Bronchial epithelial cell (primary cell): ENCODE measurements at places on chromosomes 4 and X.

- peak; percentile 58 for DNase-seq
Measured at GRCh38 chr4:76948443-76949275, 893 bp upstream of the SEPTIN11 start.

DNA sequence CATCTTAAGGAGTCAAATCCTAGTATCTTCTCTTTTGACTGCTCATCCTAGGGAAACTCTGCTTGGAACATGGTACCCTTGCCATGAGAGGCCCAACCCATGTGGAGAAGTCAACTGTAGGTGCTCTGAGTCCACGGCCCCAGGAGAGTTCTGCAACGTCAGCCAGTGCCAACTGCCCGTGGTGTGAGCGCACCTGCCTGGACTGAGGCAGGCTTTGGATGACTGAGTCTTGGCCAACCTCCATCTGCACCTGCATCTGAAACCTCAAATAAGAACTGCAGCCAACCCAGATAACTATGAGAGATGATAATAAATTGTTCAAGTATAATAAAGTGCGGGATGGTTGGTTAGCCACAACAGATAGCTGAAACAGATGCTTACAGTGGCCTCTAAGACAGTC is 772.0 kb downstream of the TRIML1 start:
- DNase-seq = no peak

DNA sequence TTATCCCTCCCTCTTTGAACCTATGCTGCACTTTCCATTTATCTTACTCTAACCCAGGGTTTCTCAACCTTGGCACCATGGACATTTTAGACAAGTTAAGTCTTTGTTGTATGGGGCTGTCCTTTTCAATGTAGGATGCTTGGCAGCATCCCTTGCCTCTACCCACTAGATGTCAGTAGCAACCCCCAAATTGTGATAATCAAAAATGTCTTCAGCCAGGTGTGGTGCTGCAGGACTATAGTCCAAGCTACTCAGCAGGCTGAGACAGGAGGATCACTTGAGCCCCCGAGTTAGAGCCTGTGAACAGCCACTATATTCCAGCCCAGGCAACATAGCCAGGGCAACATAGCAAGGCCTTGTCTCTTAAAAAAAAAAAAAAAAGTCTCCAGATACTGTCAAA is 7.0 kb downstream of the LRCH2 start:
- DNase-seq = peak; percentile 36

DNA sequence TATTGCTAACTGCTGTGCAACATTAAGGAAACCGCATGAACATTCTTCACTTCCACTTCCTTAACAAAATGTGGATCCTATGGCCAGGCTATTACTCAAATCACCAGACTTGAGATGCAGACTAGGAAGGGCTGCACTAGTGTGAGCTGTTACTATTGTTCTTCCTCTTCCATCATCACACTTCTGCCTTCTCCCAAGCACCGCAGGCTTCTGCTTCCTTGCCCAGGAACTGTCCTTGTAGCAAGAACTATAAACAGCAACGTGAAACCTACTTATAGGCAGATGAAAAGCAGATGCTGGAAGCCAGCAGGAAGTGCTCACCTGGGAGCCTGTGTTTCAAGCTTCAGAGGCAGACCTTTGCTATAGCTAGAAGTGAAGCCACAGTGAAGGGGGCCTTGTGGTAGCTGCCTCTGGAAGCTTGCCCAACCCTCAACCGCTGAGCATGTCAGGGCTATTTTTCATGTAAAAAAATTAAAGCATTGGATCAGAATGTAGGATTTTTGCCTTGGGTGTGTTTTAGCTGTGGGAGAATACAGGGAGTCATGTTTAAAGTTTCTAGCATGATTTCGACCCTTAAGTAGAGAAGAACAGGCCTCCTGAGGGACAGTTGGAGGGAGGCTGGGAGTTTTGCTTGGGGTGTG is 43.9 kb downstream of the CLNK start:
- no peak for DNase-seq

DNA sequence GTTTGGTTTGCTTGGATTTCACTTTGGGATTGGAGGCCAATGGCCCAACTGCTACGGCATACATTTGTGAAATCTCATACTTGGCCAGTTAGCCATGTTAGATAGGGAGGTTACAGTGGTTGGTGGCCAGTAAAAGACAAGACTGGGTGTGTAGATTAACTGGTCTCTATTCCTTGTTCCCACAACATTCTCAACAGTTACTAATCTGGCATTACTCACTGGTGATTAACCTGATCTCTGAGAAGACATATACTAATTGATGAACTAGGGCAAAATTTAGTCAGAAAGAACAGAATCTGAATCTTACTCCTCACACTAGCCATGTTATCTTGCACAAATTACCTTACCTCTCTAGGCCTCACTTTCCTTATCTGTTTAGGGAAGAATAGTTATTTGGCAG is 33.4 kb downstream of the GATB start:
- DNase-seq = peak; percentile 89

DNA sequence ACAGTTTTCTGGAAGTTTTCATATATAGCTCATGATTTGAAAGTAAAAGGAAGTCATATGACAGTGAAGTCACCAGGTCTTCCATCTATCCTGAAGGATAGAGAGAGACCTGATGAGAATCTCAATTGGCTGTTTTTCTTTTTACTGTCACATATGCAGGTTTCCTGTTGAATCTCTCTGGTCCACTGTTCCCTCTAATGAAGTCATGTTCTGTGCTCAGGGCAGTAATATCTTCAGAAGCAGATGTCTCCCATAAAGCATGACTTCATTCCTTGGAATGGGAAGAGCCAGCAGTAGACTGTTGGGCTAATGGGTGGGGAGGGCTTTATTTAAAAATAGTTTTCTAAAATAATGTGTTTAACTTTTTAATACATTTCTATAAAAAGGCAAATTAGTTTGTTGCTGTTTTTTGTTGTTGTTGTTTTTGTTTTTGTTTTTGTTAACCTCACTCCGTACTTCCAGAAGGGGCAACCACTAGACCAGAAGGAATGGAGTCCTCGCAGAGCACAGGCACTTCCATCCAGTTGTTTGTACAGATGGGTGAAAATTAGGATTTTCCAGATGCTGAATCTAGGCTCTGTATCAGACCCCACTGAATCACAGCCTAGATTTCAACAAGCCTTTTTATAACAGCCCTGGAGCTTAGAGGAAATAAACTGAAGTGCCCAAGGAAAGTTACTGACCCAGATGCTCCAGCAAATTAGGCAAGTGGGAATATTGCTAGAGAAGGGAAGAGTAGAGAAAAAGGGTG is 54.2 kb downstream of the AWAT2 start:
- DNase-seq = no peak

GRCh38 chr4:139816856-139817255 is 151.2 kb downstream of the MGST2 start:
- DNase-seq = no peak

DNA sequence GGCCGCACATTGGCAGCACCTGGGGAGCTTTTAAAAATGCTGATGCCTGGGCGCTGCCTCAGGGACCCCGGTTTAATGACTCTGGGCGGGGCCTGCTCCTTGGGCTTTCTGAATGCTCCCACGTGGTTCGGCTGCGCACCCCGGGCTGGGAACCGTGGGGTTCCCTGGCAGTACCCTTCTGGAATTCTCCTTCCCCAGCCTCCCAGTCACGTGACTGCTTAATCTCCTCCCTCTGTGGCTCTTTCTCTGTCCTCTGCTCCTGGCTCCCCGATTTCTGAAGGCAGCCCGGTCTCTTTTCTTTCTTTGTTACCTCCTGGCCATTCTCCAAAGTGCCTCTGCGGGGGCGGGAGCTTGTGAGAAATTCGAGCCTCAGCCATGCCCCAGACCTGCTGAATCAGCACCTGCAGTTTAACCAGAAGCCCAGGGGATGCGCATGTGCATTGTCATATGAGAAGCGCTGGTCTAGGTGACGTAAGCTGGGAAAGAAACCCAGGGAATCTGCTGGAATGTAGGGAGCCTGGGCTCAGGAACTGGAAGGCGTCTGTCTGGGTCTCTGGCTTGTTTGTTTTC is 16.6 kb downstream of the CLCN4 start:
- DNase-seq = peak; percentile 93

DNA sequence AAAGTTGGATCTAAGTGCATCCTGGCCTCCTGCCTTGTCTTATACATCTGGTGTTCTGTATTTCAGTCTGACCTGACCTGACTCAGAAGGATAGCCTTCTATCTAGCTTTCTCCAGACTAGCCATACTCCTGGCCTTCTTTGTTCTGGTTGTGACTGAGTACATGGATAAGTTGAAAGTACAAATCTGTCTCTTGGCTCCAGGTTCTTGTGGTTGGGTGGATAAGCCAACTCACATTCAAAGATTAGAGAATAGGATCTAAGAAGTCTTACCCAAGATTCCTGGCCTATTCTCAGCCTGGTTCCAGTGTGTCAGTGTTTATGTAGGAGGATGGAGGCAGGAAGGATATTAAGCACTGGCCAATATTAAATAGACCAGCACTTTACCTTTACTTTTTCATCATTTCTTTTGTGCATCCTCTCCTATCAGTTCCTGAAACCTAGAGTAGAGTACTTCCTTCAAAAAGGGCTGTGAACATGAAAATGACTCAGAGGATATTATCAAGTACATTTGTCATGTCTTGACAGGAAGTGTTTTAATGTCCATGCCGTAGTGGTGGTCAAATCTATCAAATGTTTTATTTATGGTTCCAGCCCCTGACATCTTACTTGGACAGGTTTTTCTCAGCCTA is 123.5 kb downstream of the IL15 start:
- peak; percentile 40 for DNase-seq

DNA sequence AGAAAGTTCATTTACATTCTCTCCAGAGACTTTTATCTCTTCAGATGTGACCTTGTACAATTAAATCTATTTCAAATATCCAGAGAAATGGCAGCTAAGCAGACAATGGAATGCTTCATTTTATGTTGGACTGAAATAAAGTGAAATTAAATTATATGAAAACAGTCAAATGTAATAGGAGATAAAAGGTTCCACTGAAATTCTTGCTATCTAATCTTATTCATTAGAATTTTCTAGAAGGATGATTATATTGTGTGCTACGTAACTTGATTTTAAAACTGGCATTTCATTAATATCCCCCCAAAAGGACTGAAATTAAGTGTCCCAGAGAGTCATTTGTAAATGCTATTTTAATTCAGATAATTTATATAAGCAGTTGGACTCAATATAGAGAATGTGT is 646.9 kb upstream of the GALNT7 start:
- no peak for DNase-seq

GRCh38 chr4:186701273-186701672 is 22.4 kb downstream of the FAT1 start:
- no peak for DNase-seq

DNA sequence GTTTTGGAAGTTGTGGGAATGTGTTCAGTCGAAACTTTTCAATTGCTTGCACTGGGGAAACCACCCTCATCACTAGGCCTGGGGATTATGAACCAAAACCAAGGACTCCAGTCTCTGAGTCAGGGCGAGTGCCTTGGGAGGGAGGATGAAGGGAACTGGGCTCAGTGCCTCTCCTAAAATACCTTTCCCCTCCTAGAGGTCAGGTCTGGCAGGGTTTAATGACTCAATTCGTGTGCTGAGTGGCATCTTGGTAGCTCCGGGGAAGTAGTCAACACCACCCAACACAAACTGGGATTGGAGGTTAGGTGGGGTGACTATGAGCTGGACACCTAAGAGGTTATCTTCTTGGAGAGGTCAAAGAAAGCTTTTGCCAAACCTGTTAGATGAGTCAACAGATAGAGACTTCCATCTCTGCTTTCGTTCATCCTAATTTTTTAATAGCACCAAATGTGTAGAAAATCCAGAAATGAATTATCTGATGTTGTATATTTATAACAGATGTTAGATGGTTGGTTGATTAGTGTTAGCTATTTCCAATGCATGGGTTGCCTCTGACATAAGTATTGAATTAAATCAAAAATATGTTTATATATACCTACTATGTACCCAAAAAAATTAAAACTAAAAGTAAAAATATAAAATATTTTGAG is 202.8 kb downstream of the SHROOM3 start:
- DNase-seq = peak; percentile 88

DNA sequence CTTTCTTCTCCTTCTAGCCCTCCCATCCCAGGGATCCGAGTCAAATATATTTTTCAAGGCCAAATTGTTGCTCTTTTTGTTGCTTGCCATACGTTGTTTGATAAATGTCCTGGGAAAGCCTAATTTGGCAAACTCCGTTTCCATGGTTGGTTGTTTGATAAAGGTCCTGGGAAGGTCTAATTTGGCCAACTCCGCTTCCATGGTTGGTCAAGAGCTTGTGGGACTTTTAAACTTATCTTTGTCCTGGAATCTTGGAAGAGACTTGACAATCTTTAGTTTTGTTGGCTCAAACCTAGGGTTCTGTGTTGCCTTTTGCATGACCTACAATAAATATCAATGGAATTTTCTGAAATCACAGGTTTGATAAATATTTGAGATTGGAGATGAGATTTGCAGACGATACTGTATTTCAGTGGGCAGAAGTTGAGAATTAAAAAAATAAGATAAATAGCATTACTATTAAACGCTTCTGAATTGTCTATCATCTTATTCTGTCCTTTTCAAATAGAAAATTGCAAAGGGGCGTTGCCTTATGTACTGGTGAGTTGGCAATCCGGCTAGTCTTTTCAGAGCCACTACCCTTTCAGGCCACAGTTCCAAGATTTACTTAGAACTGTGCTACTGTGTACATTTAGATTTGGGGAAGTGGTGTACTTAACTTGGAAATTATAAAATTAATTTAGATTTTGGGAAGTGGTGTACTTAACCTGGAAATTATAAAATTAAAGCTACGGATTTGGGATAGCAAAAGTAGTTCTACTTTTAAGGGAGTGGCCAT is 804 bp downstream of the OSTC start:
- DNase-seq = peak; percentile 55
